ENCODE measurements at places on chromosomes 2 and 18. TPM values are rescaled to one million over a fixed set of nuclear protein-coding genes. Genes with fewer than 3 reads are reported as not detected.

DNA sequence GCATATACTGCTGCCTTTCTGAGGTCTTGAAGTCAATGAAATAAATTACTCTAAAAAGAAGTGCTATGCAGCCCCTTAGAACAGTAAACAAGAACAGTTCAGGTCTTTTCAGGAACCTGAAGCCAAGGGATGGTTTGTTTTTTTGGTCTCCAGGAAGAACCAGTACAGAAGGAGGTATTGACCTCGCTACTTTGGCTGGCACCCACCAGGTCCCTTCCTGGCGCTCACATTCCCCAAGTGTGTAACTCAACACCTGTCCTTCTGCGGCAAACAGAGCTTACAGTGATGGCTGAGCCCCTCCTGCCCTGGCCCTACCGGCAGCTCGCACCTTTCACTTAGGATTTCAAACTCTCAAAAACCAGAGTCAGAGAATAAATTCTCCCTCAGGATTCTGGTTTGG is 51.9 kb downstream of the SETBP1 start:
- DNase-seq = no peak

RNU2-63P gene
- not detected for total RNA-seq

- no peak for DNase-seq
These were observed 95.5 kb upstream of the CRACDL start for GRCh38 chr2:99031481-99031880.

DNA sequence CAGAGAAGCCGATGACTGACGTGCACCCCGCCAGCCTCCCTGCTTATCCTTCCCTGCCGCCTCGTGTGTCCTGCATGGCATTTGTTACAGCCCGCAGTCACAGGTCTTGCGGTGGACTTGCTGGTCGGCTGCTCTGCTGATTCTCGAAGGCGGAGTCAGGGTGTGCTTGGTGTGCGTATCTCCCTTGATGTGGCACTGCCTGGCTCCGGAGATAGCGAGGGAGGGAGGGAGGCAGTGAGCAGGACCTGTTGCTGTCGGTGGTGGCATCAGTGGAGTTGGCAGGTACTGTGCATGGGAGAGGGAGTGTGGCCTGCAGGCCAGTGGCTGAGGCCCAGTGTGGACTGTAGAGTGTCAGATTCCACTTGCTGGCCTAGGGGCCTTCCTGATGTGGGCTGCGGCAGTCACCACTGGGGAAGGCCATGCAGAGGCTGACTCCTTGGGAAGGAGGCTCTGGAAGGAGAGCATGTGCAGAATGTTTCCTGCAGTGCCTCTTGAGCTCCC is 198.9 kb downstream of the AGAP1 start:
- no peak for DNase-seq

DNA sequence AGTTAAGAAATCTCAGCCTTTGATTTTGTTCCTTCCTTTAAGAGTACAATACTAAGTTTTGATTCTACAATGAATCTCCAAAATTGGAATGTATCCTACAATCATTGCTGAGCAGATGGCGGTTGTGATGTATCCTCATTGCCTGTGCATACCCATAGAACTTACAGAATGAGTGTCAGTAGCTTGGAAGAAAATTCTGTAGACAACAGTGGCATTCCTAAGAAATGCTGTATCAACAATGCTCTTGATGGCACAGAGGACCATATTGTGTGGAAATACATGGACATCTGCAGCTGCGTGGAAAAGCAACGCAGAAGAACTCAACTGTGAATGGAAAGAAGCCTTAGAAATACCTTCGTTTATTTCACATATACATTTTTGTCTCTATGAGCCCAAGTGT is 30.2 kb downstream of the GAREM1 start:
- no peak for DNase-seq

OTOS gene
- not detected for total RNA-seq

DNA sequence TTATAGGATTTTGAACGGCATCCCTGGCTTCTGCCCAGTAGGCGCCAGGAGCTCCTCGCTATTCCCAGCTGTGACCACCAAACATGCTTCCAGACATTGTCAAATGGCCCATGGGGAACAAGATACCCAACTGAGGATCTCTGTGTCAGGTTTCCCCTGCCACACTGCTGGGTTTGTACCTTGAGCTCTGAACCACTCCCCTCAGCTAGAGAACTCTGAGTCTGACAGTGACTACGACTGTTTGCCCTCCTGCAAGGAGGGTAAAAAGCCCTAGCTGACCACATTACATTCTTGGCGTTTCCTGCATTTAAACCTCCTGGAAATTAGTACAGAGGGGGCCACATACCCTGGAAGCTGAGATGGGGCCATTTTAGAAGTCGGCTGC is 12.4 kb downstream of the LRRFIP1 start:
- DNase-seq = no peak

DNA sequence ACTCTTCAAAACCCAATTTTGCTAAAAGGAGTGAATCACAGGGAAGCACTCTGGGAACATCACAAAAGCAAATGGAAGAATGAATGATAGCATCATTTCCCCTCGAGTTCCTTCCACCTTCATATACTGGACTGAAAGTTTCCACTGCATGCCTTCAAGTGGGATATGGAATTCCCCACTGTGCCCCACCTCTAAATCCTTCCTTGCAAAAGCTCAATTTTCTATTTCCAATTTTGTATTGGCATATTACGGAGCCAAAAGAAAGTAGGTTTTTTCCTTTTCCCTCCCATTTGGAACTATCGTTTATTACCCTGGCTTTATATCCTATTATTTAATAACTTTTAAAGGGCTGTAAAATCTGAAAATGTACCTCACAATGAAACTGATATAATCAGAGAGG is 149.3 kb downstream of the PIEZO2 start:
- DNase-seq = no peak

- DNase-seq = no peak
These were observed 104.8 kb downstream of the SP100 start for GRCh38 chr2:230520875-230521155.

DNA sequence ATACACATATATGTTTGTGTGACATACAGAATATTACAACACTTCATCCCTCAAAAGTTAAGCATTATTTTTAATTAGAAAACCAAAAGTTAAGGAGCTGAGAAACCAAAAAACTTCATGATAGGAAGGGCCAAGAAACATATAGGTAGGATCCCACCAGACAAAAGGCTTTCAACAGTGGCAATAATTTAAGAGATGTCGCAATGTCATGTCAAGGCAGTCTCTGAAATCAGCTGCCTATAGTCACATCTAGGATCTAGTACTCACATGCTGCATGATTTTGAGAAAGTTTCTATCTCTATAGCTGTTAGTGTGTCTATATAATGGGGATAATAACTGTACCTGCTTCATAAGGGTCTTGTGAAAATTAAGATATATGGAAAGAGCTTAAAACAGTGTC is 72.7 kb downstream of the SPIRE1 start:
- no peak for DNase-seq

ANKAR gene
- total RNA-seq = 20.2 TPM

DNA sequence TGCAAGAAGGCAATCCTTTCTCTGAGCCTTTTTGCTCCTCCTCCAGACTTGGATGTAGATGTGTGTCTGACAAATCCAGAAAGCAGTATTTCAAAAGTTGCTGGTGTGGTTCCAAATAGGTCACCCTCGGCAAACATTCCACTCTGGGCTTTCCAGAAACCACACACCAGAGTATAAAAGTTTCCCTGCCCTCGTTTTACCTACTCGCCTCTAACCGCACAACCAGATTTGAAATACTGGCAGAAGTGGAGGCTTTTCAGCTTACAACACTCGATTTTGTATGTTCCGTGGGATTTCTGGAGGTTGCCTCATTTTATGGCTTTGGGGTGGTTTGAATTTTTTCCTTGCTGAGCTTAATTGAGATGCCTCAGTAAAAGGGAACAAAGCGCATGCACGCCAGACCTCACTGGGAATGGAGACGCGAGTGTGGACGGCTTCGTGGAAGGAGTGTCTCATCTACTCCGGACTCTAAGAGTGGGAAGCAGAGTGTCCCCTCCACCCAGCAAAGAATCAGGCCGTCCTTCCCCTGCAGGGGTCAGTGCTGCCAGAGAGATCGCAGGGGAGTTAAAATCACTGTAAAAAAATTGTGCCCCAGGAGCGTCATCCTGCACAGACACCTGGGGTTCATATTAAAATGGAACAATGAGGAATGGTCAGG is 44.0 kb upstream of the RPL31 start:
- no peak for DNase-seq

DNA sequence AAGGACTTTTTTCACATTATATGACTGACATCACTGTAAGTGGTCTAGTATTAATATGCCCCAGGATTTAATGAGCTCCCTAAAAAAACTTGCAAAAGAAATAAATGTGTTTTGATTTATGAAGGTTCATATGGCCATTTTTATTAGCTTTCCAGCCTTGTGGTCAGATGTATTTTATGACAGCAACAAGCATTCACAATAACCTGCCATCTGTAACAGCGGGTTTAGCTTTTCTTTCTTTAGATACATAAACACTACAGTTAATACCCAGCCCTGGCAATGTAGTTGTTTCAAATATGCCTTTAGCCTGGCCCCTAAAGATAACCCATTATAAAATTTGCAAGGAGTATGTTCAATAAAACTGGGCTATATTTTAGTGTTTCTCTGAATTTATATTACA is 1063.8 kb downstream of the SOCS6 start:
- DNase-seq = no peak

DNA sequence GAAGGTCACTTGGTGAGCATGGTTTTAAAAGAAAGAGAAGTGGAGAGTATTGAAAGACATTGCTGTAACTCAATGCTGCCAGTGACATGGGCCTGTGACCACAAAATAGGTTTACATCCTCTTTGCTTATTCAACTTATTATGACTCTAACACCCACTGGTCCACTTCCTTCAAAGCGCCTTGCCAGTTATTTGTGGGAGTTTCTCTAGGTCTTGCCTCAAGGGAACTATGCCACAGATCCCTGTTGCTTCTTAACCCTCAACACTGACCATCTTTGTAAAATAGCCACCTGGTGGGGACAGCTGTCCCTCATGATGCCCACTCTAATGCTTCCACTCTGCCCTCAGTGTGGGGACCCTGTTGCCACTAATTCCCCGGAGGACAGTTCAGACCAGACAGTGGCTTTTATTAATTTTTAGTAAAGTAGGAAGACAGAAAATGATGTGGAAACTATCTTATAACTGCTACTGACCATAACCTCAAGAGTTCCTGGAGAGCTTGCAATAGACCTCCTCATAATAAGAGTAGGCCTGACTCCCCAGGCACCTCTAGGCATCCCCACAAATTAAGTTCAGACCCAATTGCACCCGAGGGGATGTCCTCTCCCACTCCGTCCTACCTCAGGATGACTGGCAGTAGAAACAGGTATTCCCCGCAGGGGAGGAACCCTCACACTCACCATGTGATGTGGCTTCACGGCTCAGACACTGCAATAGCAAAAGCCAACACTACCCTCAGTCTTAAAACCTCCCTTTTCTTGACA is 31.3 kb upstream of the SLC25A52 start:
- DNase-seq = no peak

- DNase-seq = no peak
These were observed 97.2 kb downstream of the PTGR3 start for GRCh38 chr18:75111760-75112159.

GRCh38 chr18:10919851-10920250 is 229.5 kb downstream of the PIEZO2 start:
- no peak for DNase-seq

- DNase-seq = no peak
These were observed 111.9 kb upstream of the COL5A2 start for GRCh38 chr2:189291460-189291859.

- no peak for DNase-seq
These were observed 26.1 kb upstream of the FN1 start for GRCh38 chr2:215461836-215462532.

DNA sequence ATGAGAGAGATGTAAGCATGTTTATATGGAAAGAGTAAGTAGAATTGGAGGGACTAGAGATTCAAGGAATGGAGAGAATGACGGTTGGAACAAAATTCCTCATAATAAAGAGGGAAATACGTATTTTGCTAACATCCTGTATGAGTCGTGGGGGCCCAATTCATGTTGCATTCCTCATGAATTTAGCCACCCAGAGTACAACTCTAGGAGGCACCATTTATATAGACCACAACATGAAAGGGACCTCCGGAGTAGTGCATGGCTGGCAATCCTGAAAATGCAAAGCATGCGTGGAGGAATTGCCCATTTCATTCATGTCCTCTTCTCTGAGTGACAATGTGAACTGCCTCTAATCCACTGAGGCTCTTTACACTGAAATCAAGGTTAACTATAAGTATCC is 168.2 kb downstream of the ZEB2 start:
- DNase-seq = no peak

GRCh38 chr18:35851286-35851970 is 121.1 kb upstream of the RMP24 start:
- DNase-seq = no peak

DNA sequence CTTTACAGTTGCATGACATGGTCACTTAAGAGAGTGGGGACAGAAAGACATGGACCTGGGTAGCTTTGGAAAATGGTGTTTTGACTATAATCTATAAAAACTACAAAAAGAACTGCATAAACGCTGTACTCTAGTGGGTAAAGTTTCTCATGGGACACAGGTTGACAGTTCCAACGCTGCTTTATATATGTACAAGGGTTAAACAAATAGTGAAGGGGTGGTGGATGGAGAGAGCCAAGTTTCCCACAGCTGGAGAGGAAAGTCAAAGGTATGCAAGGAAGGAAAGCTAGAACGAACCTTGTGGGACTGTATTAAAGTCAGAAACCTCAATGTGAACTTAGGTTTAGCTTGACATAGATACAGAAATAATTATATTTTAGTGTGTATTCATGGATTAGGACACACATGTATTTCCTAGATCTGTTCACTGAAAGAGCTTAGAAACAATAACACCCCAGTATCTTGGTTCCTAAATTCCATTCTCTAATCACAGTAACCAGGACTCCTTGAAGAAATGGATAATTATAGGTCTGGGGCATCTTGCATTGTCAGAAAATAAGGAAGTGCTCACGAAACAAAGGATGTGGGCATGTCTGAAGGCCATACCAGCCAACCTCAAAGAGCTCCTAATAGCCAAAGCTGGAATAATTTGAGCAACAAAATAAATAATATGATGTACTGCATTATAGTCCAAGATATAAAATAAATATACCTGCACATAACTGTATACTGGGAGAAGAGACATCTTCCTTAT is 28.8 kb downstream of the TANC1 start:
- no peak for DNase-seq

AQP12B gene
- not detected for total RNA-seq
